ENCODE measurements at places on chromosomes 1 and 21.
A peak's percentile ranks its signal among the peaks of the same experiment; 100 is the strongest.

- no peak for DNase-seq
Observed at GRCh38 chr1:182385885-182386853, 5.4 kb downstream of the GLUL start.

DNA sequence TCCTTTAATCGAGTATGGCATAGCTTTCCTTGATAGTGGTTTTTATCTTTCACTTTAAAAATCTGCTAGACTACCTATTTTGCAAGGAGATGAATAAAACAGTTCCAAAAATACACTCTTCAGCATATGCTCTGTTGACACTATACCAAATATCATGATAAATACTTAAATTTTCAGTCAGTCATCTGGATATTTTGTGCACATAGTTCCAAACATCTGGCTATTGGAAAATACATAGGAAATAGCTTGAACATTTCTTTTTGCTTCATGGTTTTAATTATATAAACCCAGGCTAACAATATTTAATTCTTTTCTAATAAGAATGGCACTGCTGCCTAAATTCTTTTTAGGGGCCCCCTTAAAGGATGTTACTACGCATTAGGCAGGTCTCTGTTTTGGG, 342.1 kb downstream of the NEGR1 start:
- no peak for DNase-seq

GRCh38 chr1:156126043-156126629, 11.6 kb downstream of the LMNA start:
- peak; percentile 57 for DNase-seq

- no peak for DNase-seq
Observed at GRCh38 chr1:56491441-56491840, 87.9 kb downstream of the PLPP3 start.

DNA sequence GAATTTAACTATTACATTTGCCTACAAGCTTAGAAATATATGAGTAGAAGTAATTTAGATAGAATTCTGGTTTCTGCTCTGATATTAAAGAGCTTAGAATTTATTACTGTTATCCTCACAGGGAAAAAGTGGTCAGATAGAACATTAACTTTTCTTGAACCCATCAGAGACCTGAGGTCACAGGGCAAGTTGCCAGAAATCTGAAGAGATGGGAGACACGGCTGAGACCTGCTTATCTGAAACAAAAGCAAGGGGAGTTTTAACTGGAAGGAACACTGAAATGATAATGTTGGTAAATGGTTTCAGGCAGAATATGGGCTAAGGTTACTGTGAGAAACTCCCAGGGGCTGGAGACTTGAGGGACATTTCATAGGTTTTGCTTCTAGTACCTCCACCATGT, 28.0 kb upstream of the USP25 start:
- DNase-seq: no peak

DNA sequence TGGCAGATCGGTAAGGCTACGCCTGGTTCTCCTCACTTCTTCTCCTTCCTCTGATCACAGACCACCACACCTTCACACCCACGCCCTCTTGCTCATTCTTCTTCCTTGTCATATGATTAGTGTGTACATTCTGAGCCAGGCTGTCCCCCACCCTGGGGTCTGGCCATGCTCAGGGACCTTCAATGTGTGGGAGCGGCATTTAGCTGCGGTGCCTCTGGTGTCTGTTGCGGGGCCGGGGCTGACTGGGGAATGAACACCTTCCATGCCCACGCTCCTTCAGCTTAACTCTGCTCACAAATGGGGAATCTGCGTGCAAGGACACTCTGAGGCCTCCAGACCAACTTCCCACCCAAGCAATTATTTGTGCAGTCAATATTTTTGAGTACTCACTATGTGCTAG, 29.4 kb downstream of the QSOX1 start:
- no peak for DNase-seq

- no peak for DNase-seq
Observed at GRCh38 chr1:77545970-77546369, 136.5 kb downstream of the ZZZ3 start.

GRCh38 chr1:11575553-11575952, 78.7 kb downstream of the FBXO2 start:
- no peak for DNase-seq

DNA sequence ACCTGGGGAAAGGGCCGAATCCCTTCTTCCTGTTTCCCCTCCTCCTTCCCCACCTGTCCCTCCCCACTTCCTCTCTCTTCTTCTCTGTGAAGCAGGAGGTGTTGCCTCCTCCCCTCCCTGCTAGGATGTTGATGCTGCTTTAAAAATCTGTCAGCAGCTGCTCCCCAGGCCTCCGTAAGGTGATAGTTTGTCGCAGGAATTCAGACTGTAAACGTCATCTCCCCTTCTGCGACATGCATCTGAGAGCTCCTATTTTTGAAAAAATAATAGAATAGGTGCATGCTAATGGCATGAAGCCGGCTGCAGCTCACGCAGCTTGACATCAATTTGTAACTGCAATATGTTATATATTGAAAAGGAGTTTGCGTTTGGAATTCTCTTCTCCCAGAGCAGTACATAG, 70.1 kb downstream of the KAZN start:
- DNase-seq: no peak

DNA sequence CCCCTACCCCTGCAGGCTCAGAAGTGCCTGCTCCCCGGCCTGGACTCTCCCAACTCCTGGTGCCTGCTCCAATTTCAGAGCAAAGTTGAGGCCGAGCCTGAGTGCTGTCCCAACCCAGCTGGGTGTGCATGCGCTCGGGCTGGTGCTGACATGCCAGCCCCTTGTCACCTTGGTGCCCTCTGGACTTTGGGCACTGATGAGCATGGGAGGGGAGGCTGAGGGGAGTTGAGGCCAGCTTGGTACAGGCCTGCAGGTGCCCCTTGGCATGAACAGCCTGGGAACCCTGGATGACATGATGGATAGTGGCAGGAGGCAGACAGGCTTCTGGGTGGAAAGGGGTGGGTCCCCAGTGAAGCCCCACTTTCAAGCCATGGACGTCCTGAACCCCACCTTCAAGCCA, 366.1 kb upstream of the NEGR1 start:
- no peak for DNase-seq

GRCh38 chr1:69673321-69673720, 105.6 kb downstream of the LRRC7 start:
- no peak for DNase-seq

DNA sequence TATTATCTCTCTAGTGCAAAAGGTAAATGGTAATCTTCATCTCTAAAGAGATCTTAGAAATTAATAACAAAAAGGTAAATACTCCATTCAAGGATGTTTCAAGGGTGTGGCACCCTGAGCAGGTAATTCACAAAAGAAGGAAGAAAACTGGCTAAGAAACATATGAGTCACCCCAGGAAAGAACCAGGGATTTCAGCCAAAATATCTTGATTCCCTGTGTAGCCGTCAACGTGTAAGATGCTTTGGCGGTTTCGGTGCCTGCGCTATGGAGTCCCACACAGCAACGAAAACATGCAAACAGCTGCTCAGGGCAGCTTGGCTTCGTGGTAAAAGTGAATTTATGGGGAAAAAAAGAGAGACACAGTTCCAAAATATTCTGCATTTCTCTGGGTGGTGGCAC, 3.7 kb downstream of the ITGB2 start:
- no peak for DNase-seq

GRCh38 chr1:152159144-152159543, at the start of gene RPTN:
TSS of gene RPTN (minus strand) at chr1:152159228. CDS start at chr1:152157889, 1,339 bp downstream.
- DNase-seq: no peak

GRCh38 chr1:77421504-77422233, 139.8 kb downstream of the AK5 start:
- no peak for DNase-seq

DNA sequence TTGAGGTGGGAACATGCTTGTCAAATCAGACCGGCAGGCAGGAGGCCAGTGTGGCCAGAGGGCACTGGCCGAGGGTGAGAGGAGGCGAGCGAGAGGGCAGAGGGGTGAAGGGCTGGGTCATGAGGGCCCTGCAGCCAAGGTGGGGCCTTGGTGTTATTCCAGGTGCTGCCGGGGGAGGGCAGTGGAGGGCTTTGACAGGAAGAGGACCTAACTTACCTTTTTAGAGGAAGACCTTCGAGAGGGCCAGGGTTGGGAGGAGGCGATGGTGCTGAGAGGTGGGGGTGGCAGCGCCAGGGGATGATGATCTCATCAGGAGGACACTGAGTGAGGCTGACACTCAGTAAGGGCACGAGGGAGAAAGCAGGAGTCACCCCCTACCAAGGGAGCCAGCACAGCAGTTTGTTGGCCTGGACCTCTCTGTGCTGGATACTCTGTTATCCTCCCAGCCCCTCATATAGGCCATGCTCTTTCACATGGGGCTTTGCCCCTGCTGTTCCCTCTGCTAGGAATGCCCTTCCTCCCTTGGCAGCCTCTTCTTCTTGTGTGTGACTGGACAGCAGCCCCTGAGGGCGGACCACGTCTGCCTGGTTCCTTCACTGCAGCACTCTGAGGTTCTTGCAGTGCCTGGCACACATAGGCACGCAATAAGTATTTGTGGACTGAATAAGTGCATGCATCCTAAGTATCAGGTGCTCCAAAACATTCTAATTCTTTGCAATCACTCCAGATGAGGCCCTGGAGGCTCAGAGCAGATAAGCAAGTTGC, 7.5 kb upstream of the TTC22 start:
- no peak for DNase-seq

DNA sequence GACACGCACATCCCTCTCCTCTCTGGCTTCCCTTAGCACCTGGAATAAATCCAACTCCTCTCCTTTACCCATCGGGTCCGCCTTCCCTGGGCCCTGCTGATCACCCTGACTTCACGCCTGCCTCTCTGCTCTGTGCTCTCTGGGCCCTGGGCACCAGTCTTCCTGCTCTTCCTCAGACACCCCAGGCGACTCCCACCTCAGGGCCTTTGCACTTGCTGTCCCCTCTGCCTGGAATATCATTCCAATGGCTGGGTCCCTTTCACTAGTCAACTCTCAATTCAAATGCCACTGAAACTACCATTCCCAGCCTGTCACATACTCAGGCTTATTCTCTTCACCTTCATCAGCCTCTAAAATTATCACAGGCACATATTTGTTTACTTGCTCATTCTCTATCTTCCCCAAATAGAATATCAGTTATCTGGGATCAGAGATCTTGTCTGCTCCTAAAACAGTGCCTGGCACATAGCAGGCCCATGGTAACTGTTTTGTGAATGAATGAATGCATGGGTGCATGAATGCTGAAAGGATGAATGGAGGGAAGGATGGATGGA, 27.2 kb upstream of the SELENON start:
- DNase-seq: no peak

GRCh38 chr1:175204330-175204729, 11.8 kb upstream of the KIAA0040 start:
- DNase-seq: no peak

- DNase-seq: no peak
Observed at GRCh38 chr1:174982971-174983689, 16.6 kb upstream of the CACYBP start.

DNA sequence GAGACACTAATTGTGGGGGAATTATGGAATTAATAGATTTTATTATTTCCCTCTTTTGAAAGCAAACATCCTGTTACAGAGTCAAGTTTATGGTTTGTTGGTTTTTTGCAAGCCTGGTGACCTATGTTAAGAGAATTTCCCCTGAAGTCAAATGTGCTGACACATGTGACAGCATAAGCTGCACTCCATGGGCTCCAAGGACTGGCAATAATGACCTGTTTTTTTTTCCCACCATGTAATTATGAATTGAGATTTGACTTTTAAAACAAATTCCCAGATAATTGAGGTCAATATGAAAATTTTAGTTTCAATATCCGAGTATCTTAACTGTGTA, 242.5 kb upstream of the SGIP1 start:
- no peak for DNase-seq

DNA sequence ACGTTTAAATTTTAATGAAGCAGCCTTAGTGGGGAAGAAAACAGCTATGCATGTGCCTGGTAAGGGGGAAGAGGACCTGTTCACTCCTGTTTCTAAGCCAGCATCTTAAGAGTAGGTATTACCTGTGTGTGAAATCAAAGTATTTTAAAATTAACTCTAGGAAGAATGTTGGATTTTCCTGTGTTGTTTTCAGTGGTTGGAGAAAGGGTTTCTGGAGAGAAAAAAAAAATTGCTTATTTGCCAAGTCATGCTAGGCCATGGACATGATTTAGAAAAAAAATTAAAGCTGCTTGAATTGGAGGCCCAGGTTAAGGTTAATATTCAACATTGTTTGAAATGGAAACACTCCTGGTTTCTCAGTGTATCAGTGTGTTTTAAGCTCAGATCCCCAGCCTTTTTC, 42.9 kb upstream of the DNAJC6 start:
- no peak for DNase-seq

DNA sequence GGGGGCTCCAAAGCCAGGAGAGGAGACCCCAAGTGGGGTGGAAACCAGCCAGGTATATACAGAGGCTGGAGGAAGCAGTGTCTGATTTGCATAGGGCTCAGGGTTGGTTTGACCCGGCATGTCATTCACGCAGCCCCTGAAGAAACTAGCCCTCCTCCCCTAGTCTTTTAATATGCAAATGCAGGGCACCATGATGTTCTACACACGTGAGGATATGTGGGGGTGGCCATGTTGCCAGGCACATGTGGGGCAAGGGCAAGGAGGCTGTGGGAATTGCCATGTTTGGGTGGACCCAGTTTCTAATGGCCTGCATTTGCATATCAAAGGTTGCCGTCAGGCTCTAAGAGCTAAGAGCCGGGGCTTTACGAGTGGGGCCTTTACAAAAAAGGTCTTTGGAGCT, 12.0 kb upstream of the RHOU start:
- no peak for DNase-seq

DNA sequence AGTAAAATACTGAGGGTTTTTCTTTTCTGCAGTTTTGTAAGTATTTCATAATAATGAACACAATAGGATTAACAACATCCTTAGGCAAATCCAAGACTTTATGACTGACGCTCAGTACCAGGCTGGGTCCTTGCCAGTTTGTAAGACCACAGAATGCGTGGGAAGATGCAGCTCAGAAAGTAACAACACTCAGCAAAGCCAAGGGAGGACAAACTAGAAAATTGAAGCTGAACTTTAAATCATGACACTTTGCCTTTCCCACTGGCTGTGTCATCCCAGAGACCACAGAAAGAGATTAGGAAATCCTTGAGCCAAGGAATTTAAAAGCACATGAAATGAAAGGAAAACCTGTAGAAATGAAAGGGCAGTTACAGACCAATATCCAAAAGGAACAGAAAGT, 426.3 kb upstream of the CHRM3 start:
- no peak for DNase-seq

DNA sequence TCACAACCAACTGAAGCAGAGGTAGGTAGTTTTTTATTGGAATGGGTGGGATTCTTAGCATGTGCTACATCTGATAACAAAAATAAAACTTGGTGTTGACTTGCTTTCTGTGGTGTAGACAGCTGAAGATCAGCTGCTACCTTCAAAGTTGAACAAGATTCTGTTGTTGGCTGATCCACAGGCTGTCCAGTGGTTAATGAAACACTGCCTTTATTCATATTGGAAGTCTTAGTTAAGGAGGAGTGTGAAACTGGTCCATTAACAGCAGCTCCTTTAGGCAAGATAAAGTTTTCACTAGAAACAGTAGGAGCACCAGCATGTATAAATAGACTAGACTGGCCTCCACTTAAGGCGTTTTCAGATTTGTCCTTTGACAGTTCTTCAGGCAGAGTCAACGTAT, 81.1 kb downstream of the ZNF644 start:
- no peak for DNase-seq

- DNase-seq: no peak
Observed at GRCh38 chr21:22364163-22364562, 1366.0 kb downstream of the NCAM2 start.
